ENCODE measurements at places on chromosomes 1 and 21. TPM values are rescaled to one million over a fixed set of nuclear protein-coding genes. Genes with fewer than 3 reads are reported as not detected.

GRCh38 chr1:206900149-206900548 lies 2.9 kb downstream of the IL24 start:
- H3K27me3 ChIP-seq: peaks cover 11% of the 10 kb centered on the region
- no peaks in the 10 kb centered on the region for H3K36me3 ChIP-seq
- no peak for DNase-seq

The PALMD gene
- 123 TPM for total RNA-seq

The RERE gene
- total RNA-seq: 141 TPM

GRCh38 chr1:167137332-167137781 lies 43.5 kb downstream of the STYXL2 start:
- peaks cover 22% of the 10 kb centered on the region for H3K4me1 ChIP-seq
- H3K4me3 ChIP-seq: no peak overlapping the region
- no peaks in the 10 kb centered on the region for H3K36me3 ChIP-seq
- H3K27me3 ChIP-seq: peaks cover 7% of the 10 kb centered on the region
- no peak for DNase-seq

DNA sequence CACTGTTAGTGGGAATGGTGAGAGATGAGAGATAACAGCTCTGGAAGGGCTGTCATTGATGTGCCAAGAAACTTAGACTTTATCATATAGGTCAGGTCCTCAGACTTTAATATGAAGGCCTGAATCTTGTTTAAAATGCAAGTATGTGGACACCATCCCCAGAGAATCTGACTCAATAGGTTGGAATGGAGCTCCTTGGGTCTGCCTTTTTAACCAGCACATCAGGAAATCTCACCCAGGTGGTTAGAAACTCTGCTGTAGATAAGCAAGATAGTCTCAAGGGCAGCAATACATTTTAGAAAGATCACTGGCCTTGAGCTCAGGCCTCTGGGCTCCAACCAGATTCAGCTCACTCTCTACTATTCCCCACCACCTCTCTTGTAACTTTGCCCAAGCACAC lies 180.4 kb downstream of the SLC44A5 start:
- H3K27me3 ChIP-seq: no peaks in the 10 kb centered on the region
- H3K36me3 ChIP-seq: no peaks in the 10 kb centered on the region
- no peak overlapping the region for H3K4me3 ChIP-seq
- no peaks in the 10 kb centered on the region for H3K4me1 ChIP-seq
- no peak for DNase-seq
- H3K27ac ChIP-seq: no peak overlapping the region

GRCh38 chr1:41582851-41583657 lies 98.6 kb upstream of the EDN2 start:
- H3K27ac ChIP-seq: no peak overlapping the region
- no peak overlapping the region for H3K4me3 ChIP-seq

DNA sequence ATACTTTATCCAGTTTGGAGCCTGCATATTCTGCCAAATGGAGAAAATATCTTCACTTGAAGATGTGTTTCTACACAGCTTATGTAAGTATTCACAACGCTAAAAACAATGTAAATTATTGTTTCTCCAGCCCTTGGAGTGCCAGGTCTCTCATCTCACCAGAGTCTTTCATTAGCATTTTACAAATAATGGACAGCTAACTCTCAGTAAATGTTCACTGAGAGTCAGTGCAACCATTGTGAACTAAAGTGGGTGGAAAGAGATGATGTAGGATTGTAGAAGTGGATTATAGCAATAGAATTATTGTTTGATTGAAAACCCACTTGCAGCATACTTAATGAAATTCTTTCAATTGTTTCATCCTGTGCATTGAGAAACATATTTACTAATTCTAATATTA lies 8.3 kb upstream of the FAM177B start:
- no peak overlapping the region for H3K4me3 ChIP-seq
- H3K4me1 ChIP-seq: no peaks in the 10 kb centered on the region
- H3K27me3 ChIP-seq: no peaks in the 10 kb centered on the region
- DNase-seq: no peak
- H3K27ac ChIP-seq: no peak overlapping the region

The AKIRIN1 gene
- total RNA-seq: 61.5 TPM

The KIAA1614 gene
- total RNA-seq: 9.1 TPM

The AMY1C gene
- not detected for total RNA-seq

DNA sequence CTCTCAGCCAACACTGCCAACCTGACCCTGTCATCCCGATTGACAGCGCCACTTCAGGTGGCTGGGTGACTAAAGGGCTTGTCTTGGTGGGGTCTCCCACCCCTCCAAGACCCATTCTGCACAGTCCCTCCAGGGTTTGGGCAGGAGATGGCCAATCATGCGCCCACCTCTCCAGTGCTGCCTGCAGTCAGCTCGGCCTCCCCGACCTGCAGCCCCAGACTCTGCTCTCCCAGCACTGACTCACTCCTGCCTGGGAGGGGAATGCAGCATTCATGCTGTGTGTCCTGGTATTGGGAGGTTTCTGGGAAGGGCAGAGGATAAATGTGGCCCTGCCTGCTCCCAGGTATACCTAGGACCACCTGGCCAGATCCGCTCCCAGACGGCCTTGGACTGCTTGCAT lies 9.7 kb downstream of the TMEM81 start:
- no peak overlapping the region for H3K27ac ChIP-seq
- no peak for DNase-seq
- H3K36me3 ChIP-seq: no peaks in the 10 kb centered on the region
- peaks cover 14% of the 10 kb centered on the region for H3K4me1 ChIP-seq

DNA sequence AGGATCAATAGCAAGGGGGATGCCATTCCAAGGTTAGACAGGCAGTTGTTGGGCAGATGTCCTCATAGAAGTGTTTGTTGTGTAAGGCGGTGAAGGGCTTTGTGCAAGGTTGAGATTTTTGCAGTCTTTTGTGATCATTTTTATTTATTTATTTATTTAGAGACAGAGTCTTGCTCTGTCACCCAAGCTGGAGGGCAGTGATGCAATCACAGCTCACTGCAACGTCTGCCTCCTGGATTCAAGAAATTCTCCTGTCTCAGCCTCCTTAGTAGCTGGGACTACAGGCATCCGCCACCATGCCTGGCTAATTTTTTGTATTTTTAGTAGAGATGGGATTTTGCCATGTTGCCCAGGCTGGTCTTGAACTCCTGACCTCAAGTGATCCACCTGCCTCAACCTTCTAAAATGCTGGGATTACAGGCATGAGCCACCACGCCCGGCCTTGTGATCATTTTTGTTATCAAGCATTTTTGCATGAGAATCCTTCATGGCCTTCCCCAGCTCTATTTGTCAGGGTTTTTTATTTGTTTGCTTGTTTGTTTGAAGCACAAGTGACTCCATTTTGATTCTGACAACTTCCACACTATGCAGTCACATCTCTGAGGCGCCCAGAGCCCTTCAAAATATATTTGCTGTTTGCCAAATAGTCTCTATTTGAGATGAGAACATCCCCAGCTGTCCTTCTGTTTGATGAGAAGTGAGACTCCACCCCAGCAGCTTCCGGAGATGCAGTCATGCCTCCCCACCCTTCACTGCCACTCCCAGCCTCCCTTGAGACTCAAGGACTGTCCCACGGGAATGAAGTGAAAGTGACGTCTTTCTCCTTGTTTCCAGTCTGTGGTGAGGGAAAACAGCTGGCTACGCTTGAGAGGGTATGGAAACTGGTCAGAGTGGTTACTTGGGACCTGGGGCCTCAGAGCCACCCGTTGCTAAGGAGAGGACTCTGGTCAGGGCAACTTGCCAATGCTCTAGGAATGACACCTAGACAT lies 38.0 kb downstream of the TMEM50B start:
- peaks cover 36% of the 10 kb centered on the region for H3K4me1 ChIP-seq
- peaks cover 34% of the 10 kb centered on the region for H3K36me3 ChIP-seq
- H3K27ac ChIP-seq: peak overlapping the region; percentile 70

- H3K4me3 ChIP-seq: no peak overlapping the region
- H3K27ac ChIP-seq: no peak overlapping the region
- H3K36me3 ChIP-seq: no peaks in the 10 kb centered on the region
- H3K4me1 ChIP-seq: peaks cover 12% of the 10 kb centered on the region
These were observed 106.8 kb upstream of the CACHD1 start for GRCh38 chr1:64363111-64363510.

DNA sequence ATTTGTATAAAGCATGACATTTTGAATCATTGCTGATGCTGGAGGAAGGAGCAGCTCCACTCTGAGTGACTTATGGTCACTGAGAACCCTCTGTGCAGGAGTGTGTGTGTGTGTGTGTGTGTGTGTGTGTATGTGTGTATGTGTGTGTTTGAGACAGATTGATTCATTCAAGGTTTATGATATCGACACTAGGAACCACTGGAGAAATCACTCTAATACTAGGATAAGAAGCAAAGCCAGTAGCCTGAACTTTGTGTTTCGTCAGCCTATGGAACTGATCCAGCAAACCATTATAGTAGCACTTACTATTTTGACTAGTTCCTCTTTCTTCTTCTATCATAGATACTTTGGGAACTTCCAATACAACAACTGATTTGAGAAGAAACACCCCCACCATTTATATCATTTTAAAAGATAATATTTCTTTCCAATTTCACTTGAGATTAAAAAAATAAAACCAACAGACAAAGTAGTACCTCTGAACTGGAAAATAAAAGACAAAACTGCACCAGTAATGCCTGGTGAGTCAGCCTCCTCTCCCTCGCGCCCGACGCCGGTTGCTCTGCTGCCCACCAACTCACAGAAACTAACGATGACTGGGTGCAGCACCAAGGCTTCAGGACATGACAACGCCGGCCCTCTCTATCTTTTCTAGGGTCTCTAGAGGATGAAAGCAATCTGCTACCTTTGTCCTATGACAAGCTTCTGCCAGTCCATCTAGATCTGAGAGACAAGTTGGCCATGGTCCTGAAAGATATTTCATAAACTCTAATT lies 20.9 kb downstream of the SLAMF1 start:
- no peak overlapping the region for H3K27ac ChIP-seq
- H3K4me1 ChIP-seq: peaks cover 13% of the 10 kb centered on the region
- H3K36me3 ChIP-seq: no peaks in the 10 kb centered on the region
- DNase-seq: no peak

GRCh38 chr1:1236176-1236763 lies 4.2 kb downstream of the B3GALT6 start:
- no peak overlapping the region for H3K4me3 ChIP-seq
- no peak overlapping the region for H3K27ac ChIP-seq
- H3K27me3 ChIP-seq: peaks cover 43% of the 10 kb centered on the region

The UHMK1 gene
- 20.7 TPM for total RNA-seq

DNA sequence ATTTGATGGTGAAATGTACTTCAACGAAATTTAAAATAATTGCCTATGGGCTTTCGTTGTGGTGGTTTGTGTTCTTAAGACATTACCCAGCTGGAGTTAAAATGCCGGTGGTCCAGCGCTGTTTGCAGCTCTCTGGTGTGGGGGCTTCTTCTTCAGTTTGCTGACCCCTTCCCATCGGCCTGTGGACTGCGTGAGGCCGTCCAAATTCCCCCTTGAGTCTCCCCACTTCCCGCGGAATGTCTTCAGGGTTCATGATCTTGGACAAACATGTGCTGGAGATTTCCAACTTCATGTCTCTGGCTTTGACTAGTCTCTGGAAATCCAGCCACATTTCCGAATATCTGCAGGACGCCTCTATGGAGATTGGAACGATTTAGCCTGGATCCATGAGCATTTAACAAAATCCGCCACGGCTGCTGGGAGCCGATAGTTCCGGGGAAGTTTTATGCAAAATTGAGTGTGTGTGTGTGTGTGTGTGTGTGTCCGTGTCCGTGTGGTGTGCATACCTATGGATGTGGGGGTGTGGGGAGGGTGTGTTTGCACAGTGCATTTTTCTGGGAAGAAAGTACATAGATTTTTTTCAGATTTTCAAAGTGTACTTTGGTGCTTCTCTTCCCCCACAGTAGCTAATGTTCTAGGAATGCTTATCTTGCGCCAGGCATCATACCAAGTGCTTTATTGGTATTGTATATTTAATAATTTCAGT lies 117.2 kb downstream of the PCP4 start:
- DNase-seq: no peak
- H3K36me3 ChIP-seq: no peaks in the 10 kb centered on the region
- H3K4me1 ChIP-seq: no peaks in the 10 kb centered on the region
- H3K4me3 ChIP-seq: no peak overlapping the region
- H3K27ac ChIP-seq: no peak overlapping the region
- peaks cover 4% of the 10 kb centered on the region for H3K27me3 ChIP-seq

DNA sequence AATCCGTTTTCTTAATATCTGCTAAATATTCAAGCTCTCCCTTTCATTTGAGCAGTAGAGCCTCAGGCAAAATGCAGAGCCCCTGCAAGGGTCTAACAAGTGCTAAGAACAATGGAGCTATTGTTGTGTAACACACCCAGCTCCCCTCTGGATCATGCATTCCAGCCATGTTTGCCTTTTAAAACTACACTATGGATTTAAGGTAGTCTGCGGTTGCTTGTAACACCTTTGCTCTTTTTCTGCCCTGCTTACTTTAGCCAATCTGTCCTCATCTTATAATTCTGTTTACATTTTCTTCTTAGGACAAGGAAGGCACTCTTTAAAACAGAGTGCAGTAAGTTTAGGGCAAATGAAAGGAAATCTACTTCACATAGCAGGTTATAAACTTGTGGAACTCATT lies 60.0 kb upstream of the C1orf105 start:
- H3K4me3 ChIP-seq: no peak overlapping the region
- H3K27ac ChIP-seq: no peak overlapping the region
- no peaks in the 10 kb centered on the region for H3K36me3 ChIP-seq
- H3K27me3 ChIP-seq: no peaks in the 10 kb centered on the region
- H3K4me1 ChIP-seq: peaks cover 55% of the 10 kb centered on the region

- H3K36me3 ChIP-seq: no peaks in the 10 kb centered on the region
- H3K4me1 ChIP-seq: peaks cover 35% of the 10 kb centered on the region
- no peak for DNase-seq
- H3K27ac ChIP-seq: no peak overlapping the region
- H3K27me3 ChIP-seq: no peaks in the 10 kb centered on the region
- no peak overlapping the region for H3K4me3 ChIP-seq
These were observed 11.8 kb downstream of the SHISA4 start for GRCh38 chr1:201900476-201900875.

GRCh38 chr1:197141575-197141974 lies 4.9 kb downstream of the ASPM start:
- no peaks in the 10 kb centered on the region for H3K27me3 ChIP-seq
- no peak overlapping the region for H3K4me3 ChIP-seq
- DNase-seq: no peak

Measured in left ventricle myocardium inferior (tissue), 1 donor.